AML-193 (cell line): ENCODE measurements at places on chromosomes 7 and 10.

GRCh38 chr7:18694484-18694883, 198.9 kb downstream of the HDAC9 start:
- DNase-seq = no peak

- DNase-seq = no peak
Observed at GRCh38 chr7:81064426-81064825, 145.6 kb upstream of the SEMA3C start.

- DNase-seq = no peak
Observed at GRCh38 chr7:133481676-133482075, 228.8 kb downstream of the EXOC4 start.

- no peak for DNase-seq
Observed at GRCh38 chr7:2856388-2857169, 12.5 kb upstream of the GNA12 start.

GRCh38 chr10:109592391-109592790, 330.9 kb downstream of the XPNPEP1 start:
- no peak for DNase-seq

- no peak for DNase-seq
Observed at GRCh38 chr10:120403109-120403508, 53.9 kb upstream of the PLPP4 start.

GRCh38 chr10:6669269-6669859, 89.3 kb upstream of the PRKCQ start:
- peak; percentile 52 for DNase-seq

DNA sequence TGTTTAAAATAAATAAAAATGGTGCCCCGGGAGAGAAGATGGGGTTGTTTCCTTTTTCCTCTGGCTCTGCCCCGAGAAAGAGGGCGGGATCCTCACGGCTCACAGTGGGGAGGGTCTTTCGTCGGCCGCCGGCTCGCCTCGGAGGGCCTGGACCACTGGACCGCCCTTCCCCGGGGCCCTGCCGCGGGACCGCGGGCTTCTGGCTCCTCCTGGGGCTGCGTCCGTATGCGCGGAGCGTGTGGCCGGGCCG, 3.5 kb upstream of the IGF2BP3 start:
- DNase-seq = no peak

- no peak for DNase-seq
Observed at GRCh38 chr7:36448781-36449379, 59.2 kb downstream of the ANLN start.

- DNase-seq = no peak
Observed at GRCh38 chr7:100159099-100159623, 638 bp upstream of the TRAPPC14 start.

DNA sequence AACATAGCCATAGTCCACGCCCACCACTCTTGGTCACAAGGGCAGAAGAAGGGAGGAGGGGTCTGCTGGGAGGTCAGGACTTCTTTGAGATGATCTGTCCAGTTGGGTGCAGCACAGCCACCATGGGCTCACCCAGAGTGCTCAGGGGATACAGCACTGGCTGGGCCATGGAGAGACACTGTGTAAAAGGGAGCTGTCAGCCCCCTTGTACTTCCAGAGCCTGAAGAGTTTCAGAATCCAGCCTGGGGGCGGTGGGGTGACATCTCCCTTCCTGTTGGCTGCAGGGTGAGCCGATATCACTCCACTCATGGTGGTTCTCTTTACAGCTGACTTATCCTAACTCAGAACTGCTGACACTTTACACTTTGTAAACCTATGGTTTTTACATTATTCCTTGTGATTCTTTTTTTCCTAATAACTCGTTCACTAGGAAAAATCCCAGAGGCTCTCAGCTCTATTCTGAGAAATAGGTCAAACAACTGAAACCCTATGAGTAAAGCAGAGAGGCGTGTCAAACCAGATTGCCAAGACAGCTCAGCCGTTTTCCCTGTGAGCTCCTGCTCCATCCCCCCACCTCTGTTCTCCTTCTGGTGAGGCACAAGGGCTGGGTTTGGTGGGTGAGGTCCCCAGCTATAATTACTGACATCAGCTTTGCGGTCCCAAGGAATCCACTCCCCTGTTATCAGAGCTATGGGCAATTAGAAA, 3.2 kb upstream of the MRPS24 start:
- DNase-seq = no peak

- DNase-seq = no peak
Observed at GRCh38 chr10:102342958-102343357, 52.5 kb upstream of the NFKB2 start.

DNA sequence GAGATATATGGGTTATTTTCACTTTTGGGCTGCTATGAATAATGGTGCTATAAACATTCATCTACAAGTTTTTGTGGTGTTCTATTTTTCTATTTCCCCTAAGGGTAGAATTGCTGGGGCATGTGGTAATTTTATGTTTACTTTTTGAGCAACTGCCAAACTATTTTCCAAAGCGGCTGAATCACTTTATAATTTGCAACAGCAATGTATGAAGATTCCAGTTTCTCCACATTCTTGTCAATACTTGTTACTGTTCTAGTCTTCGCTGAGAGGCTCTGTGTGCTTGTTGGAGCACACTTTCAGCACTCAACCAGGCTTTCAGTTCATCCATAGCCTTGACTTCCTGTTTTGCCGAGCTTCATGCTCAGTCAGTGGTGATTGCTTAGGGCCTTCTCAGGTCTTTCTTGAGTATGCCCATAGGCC, 39.0 kb downstream of the ADK start:
- peak; percentile 68 for DNase-seq

DNA sequence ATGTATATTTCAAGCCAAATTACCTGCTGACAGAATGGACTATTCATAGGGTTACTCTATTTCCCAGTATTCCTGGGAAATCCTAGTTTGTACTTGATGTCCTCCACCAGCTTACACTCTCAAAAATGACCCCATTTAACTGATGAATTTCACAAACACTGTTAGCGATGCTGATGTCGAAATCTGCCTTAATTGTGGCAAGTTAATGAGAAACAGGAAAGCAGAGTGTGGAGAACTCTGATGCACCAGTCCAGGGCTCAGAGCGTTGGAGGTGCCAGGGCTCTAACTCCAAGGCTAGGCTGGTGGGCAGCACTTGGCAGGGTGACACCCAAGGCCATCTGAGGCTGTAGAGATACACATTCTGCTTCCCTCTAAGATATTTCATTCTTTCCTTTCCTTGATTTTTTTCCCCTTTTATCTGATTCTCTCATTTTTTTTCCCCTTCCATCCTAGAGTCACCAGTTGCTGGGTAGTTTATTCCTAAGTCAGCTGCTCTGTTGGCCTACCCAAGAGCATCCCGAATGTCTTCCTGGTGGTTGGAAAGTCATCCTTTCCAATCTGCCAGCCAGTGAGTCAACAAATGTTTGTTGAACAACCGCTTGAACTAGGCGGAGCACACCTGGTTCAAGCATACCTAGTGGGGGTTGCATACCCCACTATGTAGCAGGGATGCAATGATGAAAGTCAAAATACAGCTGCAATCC, 525.0 kb upstream of the NRP1 start:
- DNase-seq = no peak

DNA sequence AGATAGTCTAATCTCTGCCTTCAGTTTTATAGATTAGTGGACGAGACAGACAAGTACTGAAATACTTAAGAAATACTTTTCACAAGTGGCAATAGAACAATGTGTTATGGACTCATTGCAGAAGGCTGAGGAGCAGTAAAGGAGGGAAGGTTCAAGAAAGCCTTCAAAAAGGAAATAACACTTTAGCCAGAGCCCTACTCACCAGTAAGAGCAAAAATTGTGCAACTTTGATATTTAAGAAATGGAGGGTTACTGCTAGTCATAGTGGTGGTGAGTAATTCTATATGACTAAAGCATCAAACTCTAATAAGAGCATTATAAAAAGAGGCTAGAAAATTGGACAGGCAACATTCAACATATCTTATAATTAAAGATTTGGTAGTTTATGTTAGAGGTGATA, 28.8 kb downstream of the PTPN12 start:
- peak; percentile 83 for DNase-seq
